ENCODE measurements at places on chromosomes 12 and 14.

DNA sequence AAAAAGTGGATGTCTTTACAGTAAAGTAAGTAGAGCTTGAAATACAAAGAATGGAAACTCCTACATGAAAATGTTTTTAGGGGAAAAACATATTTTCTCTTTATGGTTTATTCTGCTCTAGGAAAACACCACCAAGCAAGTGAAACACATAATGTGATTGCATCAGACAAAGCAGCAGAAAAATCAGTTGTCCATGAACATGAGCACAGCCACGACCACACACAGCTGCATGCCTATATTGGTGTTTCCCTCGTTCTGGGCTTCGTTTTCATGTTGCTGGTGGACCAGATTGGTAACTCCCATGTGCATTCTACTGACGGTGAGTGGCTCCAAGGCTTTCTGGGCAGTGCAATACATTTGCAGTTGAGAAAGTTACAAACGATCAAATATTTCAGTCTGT, 42.6 kb upstream of the PLEKHD1 start:
- no peak for DNase-seq

DNA sequence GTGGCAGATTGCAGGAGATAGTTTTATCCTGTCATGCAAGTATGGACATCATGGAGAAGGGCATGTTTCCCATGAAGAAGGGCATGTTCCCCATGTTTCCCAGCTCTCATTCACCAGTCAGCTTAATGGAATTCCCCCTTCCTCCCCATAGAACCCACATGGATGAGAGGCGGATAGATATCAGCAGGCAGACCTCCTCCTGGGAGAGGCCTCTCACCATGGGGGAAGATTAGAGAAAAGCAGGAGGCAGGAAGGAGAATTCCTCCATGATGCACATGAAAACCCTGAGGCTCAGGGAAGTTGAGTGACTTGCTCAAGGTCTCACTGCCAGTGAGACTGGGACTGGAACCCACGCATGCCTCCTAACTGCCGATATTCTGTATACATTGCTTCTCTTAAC, 92.9 kb upstream of the FOXN3 start:
- no peak for DNase-seq

DNA sequence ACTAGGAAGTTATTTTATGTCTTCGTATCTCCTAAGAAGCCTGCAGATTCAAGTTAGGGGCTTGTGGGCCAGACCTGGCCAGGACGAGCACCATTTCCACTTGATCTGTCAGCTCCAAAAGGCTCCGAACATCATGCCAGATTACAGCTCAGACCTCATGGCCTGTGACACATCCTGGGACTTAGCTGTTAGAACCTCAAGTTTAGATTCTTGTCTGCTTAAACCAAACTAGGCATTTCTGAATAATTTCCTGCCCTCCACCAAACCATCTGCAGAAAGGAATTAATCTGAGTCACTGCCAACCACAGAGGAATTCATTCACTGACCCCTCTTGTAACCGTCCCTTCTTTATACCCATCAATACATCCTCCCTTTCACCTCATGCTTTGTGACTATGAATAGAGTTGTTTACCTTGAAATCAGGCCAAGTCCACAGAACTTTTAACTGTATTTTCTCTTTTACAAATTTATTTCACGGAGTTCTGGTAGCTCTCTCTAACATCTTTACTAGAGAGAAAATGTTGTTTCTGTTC, 120.3 kb downstream of the FBXL14 start:
- DNase-seq, result no peak

- no peak for DNase-seq
Measured at GRCh38 chr14:55904086-55904485, 214.1 kb upstream of the PELI2 start.

DNA sequence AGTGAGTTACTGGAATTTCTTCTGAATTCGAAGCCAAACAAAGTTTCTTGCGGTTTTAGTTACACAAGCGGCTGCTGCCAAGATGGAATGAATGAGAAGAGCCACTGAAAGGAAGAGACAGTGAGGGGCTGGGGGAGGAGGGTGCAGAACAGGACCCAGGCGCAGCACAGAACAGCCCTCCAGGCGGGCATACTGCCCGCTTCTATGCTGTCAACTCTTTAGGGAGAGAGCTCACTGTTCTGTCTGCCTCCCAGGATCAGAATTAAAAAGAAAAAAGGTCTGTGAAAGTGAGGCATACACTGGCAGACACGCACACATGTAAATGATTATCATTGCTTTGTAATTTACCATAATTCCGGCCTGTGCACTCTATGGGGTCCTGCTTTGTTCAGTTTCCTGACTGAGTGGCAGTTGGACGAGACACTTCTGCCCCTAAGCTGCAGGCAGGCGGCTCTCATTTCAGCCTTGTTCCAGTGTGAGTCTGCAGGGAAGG, 231.6 kb downstream of the CACNA1C start:
- no peak for DNase-seq

DNA sequence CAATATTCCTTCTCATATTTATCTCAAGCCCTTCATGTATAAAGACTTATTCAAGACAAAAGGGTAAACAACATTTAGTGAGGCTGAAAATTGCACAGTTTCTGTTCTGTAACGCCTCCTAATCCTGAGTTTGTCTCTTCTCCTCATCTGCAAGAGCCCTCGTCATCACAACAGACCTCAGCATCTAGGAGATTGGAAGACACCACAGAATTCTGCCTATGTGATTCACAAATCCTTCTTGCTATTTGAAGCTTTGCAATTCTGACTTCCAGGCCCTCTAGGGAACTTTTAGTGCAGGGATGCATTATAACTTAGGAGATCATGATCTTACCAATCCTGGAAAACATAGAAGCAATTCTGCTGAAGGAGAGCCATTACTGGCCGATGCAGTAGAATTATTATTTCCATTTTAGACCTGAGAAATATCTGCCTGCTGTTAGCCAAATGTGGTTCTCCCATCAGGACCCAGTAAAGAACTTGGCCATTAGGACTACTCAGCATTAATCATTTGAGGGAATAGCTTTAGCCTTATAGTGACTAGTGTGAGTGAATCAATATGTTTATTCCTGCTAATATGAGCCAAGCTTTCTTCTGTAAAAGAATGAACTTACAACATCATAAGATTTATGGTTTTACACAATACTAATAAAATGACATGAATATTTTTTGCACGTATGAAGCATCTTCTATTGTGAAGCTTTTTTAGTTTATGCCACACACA, 119.5 kb downstream of the ANO4 start:
- DNase-seq, result no peak

Data from occipital lobe (tissue), 3 donors.